ENCODE measurements at places on chromosomes 7 and 10.

- DNase-seq: no peak
Observed at GRCh38 chr7:155188821-155189581, 108.7 kb upstream of the INSIG1 start.

GRCh38 chr10:95487994-95488393 is 73.2 kb downstream of the SORBS1 start:
- DNase-seq: no peak

DNA sequence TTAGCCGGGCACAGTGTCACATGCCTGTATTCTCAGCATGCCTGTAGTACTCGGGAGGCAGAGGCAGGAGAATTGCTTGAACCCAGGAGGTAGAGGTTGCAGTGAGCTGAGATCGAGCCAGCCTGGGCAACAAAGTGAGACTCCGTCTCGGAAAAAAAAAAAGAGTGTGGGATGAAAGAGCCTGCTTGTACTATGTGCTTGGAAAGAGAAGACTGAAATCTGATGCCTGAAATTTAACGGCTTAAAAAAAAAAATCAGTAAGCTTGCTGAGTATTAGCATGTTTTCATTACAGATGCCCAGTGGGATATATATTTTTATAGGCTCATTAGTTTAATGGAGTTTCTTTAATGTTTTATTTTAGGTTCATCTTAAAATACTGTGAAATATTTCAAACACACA is 4.2 kb downstream of the NT5C2 start:
- no peak for DNase-seq

DNA sequence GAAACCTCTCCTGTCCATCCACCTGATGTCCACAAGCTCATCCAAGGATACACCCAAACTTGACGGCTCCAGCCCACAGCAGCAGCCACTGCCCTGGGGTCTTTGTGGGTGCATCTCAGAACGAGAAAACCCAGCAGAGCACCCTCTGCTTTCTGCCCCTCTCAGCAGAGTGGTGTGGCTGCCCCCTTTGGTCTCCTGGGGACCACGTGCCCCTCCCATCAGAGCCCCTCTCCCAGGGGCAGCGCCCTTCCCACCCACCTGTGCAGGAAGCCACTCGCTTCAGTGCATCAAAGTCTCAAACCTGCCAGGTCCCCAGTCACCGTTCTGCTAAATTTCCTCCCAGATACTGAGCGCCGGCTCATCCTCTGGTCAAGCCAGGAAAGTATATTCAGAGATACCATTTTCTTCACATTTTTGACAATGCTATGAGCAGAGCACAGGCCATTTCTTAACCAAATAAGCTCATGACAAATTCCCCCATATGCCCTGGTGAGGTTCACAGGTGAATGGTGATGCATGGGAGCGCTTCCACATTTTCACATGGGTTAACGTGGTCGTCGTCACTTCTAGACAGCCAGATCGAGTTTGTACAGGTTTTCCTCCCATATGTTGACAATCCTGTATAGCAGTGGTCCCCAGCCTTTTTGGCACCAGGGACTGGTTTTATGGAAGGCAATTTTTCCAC is 32.4 kb downstream of the CAMK2B start:
- DNase-seq: no peak

GRCh38 chr7:47361746-47362215 is 220.1 kb downstream of the TNS3 start:
- peak; percentile 37 for DNase-seq

GRCh38 chr10:125054669-125055268 is 105.6 kb downstream of the CTBP2 start:
- no peak for DNase-seq

DNA sequence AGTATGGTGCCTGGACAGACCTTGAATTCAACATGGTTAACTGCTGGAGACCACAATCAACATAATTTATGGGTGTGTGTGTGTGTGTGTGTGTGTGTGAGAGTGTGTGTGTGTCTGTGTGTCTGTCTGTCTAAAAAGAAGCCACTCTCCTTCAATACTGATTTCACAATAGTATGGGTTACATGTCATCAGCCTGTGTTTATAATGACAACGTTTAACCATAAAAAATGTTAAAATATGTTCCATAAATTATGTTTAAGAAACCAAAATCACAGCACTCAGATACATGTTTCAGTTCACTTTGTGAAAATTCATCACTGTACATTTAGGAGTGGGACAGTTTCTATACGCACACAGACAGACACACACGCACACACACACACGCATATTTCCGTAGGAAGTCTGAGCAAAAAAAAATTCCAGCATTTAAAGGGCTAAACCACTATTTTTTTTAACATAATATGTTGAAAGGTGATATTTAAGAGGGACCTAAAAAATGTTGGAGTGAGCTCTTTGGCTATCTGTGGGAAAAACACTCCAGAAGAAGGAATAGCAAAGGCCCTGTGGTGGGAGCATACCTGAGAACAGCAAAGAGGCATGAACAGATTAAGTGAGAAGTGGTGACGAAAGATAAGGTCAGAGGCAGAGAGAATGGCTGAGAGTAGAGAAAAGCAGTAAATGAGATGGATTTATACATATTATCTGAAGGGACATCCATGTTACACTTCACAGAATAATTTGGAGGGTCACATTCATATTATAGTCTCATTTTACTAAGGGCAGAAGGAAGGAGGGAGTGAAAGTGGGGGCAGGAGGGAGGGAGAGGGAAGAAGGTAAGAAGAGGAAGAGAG is 10.9 kb downstream of the PDZD8 start:
- no peak for DNase-seq

DNA sequence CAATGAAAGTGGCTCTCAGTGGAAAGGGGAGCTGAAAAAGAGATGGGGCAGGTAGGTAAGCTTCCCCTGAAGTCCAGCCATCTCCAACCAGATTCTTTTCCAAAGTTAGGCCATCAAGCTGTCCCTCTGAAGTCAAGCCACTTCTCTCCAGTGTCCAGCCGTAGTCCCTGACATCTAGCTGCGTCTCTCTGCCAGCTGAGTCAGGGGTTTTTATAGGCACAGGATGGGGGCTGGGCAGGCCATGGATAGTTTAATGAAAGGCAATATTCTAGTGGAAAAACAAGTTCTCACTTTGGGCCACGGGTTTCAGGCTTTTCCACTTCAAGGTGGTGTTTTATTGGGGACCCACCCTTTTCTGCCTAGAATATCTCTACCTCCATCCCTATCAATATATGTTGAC is 36.8 kb downstream of the AVL9 start:
- DNase-seq: no peak

DNA sequence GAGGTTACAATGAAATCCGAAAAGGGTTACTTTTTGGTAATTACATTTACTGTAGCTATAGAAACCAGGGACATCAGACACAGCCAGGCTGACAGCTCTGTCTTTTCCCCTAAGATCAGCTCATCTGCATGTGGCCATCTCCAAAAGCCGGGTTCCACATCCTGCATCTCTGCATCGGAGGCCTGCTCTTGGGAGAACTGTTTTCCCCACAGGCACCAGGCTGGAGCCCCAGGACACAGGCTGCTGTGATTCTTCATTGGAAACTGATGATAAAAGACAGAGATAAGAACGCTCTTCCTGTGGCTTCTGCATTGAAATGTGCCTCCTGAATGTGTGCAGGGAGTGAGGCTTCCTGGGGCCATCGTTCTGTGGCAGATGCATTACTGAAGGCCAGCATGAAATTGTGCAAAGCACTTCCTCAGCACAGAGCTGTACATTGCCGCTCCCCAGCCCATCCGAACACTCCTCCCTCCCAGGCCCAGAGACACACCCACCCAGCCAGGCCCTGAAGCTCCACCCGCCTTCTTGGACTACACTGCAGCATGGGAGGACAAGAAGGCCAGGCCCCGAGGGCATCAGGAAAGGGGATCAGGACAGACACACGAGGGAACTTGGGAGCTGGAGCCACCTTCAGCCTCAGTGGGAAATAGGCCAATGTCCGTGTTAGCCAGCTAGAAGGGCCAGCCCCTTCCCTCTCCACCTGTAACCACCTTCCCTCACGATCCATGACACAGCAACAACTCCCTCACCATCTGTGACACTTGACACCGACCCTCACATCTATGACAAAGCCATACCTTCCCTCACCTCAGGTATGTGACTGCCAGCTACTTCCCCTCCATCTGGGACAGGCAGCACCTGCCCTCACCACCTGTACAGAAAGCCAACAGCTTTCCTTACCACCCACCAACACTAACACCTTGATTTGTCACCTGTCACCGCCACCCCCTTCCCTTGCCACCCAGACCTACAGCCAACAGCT is 113.2 kb downstream of the GRID1 start:
- DNase-seq: no peak

GRCh38 chr7:112866424-112866823 is 76.2 kb upstream of the TMEM168 start:
- DNase-seq: no peak

DNA sequence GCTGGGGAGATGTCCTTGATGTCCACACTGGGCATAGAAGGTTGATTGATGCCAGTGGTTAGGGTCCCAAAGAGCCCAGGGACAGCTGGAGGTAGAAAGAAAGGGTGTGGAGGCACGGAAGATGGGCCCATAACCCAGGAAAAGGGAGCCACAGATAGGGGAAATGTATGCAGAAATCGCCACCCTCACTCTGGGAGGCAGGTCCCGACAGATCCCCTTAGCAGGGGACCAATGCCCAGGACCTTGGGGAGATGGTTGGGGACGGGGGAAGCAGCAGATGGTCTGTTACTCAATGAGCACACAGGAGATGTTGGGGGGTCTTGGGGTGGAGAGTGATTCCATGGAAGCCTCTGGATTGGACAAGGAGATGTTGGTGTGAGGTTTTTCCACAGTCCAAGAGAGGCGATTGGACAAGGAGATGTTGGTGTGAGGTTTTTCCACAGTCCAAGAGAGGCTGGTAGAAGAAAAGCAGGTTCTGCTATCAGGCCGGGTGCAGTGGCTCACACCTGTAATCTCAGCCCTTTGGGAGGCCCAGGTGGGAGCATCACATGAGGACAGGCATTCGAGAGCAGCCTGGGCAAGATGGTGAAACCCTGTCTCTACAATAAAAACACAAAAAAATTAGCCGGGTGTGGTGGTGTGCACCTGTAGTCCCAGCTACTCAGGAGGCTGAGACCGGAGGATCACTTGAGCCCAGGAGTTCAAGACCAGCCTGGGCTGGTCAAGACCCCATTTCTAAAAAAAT is 7.0 kb upstream of the PPP1R35 start:
- DNase-seq: no peak

DNA sequence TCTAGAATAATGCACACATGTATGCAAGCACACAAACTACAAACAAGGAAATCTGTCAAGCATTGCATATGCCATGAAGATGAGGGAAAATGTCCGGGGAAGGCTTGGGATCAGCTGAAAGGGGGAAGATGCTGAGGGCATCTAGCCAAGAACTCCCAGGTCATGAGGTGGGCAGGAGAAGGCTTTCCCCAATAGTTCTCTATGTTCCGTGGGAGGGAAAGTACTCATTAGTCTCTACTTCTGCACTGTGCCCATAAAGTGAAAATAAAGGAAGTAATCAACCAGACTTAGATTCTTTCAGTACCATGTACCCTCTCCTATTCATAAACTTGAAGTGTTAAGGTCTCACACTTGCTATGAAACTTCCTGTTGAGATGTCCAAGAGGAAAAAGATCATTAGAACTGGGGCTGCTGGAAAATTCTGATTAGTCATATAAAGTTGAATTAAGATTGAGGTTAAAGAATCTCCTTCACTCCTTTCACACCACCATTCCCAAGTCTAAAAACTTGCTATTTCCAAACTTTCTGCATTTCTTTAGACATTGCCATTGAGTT is 17.1 kb upstream of the LIPF start:
- no peak for DNase-seq

DNA sequence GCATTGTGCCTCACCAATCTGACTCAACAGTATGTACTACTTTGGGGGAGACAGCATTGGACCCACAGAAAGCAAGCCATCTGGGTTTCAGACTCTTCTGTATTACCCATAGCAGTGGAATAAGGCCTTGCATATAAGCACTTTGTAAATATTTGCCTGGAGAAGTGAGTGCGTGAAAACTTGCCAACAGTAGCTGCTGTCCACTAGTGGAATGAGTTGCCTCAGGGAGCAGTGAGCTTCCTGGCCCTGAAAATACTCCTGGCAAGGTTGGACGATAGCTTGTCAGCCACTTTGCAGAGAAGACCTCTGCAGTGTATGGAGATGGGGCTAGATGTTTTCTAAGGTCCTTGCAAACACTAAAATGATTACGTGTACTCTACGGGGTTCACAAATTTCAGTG is 21.6 kb downstream of the GARS1 start:
- DNase-seq: no peak

DNA sequence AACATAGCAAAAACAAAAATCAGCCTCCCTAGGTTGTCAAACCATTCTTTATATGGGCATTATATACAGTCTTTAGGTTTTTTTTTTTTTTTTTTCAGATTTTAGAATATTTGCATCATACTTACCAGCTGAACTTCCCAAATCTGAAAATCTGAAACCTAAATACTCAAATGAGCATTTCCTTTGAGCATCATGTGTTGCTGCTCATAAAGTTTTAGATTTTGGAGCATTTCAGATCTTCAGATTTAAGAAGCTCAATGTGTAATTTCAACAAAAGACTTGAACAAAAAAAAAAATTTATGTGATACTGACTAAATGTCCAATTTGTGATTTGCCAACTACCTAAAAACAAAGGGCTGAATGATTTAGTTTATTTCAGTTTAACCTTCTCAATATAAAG is 13.6 kb downstream of the FAM3C start:
- DNase-seq: no peak

- no peak for DNase-seq
Observed at GRCh38 chr7:24455813-24456525, 117.3 kb upstream of the PALS2 start.

DNA sequence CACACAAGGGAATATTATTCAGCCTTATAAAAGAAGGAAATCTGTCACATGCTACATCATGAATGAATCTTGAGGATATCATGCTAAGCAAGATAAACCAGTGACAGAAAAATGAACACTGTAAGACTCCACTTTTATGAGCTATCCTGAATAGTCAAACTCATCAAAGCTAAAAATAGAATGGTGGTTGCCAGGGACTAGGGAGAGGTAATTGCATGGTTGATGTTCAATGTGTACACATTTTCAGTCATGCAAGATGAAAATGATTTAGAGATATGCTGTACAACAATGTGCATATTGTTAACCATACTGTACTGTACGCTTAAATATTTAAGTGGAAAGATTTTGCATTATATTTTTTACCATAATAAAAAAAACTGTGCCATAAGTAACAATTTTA is 1349.1 kb downstream of the XPNPEP1 start:
- DNase-seq: no peak

- DNase-seq: no peak
Observed at GRCh38 chr7:143382126-143382790, 1.1 kb downstream of the ZYX start.

DNA sequence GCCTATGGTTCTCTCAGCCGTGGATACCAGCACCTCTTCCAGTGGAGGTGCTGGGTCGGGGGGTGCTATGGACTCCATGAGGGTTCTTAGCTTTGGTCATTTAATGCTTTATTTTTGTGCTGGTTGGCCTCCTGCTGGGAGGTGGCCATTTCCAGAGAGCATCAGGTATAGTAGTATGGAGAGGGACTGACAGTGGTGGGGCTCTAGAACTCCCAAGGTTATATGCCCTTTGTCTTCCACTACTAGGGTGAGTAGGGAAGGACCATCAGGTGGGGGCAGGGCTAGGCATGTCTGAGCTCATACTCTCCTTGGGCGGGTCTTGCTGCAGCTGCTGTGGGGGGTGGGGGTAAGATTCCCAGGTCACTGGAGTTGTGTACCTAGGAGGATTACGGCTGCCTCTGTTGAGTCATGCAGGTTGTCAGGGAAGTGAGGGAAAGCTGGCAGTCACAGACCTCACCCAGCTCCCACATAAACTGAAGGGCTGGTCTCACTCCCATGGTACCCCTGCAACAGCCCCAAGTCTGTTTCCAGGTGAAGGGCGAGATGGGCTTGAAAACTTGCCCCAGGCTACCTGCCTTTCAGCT is 763.2 kb upstream of the LRRTM3 start:
- DNase-seq: no peak
